Hematopoietic multipotent progenitor cell (in vitro differentiated cells): ENCODE measurements at places on chromosomes 16 and 17.

- peak; percentile 50 for DNase-seq
Measured at GRCh38 chr17:64781014-64781756, 119.1 kb upstream of the SMURF2 start.

- DNase-seq = no peak
Measured at GRCh38 chr17:32586666-32587065, 99.9 kb downstream of the CDK5R1 start.

GRCh38 chr17:17384291-17384615 lies 81.1 kb downstream of the NT5M start:
- no peak for DNase-seq

GRCh38 chr17:75108193-75108592 lies 1.6 kb upstream of the ARMC7 start:
- no peak for DNase-seq

DNA sequence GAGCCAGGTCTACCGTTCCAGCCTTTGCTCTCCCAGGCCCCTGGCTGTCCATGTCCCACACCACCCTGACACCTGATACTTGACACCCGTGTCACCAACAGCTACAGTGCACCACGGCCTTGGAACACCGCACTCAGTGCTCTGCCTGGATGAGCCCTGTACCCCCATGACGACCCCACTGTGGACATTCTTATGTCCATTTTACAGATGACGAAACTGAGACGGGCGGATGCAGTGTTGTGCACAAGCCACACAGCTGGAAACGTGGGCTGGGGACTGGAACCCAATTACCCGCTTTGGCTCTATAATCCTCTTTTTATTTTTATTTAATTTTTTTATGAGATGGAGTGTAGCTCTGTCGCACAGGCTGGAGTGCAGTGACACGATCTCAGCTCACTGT lies 83.6 kb upstream of the CBX4 start:
- no peak for DNase-seq

GRCh38 chr16:3038896-3039295 lies 2.2 kb upstream of the BICDL2 start:
- DNase-seq = no peak

GRCh38 chr16:65895906-65896305 lies 470.6 kb upstream of the CDH5 start:
- DNase-seq = no peak

- DNase-seq = no peak
Measured at GRCh38 chr16:12002447-12003006, 26.0 kb downstream of the SNX29 start.

DNA sequence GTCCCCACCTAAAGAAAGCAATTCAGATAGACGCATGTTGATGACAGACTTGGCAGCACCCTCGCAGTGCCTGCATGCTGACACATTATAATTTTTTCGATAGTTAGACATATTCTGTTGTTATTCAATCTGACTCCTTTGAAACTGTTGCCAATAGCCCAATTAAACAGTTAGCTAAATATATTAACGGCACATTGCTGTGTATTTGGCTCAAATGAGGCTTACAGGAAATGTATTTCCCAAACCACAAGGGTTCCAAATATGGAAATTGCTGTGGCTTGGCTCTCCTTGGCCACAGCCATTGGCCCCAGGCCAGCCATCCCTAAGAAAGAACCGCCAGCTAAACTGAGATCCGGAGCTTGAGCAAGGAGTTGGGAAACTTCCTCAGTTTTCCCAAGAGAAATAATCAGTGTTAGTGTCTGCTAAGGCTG lies 31.1 kb downstream of the C16orf82 start:
- no peak for DNase-seq

GRCh38 chr16:19884611-19885450 lies at the start of gene GPRC5B:
Gene GPRC5B (minus strand): TSS chr16:19884848. CDS start chr16:19872845, 12,003 bp downstream.
- DNase-seq = peak; percentile 39

DNA sequence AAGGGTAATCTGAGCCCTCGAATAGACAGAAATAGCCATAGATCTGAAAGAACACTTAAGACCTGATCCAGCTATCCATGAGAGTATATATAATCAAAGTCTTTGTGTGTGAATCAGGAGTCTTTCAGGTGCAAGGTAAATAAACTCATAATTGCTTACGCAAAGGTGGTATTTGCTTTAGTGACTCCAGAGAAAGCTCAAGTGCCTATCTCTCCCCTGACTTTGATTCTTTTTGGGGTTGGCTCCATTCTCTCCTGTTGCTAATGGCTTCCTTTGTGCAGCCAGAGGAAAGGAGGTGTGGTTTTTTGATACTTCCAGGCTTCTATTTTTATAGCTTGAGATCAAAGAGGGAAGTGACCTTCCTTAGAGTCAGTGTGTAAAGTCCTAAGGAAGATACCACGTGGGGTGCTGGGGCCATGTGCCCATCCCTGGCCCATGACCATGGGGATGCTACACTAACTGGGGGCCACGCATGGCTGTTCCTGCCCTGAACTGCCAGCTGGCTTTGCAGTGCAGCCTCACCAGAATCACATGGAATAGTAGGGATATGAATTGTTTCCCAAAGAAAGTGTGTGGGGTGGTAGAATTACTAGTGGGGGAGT lies 45.8 kb downstream of the TENT4B start:
- DNase-seq = no peak

GRCh38 chr17:34842235-34842634 lies 119.0 kb downstream of the CCT6B start:
- no peak for DNase-seq

GRCh38 chr16:28110479-28110878 lies 47.0 kb upstream of the GSG1L start:
- peak; percentile 74 for DNase-seq

- no peak for DNase-seq
Measured at GRCh38 chr16:49593424-49594040, 219.9 kb downstream of the C16orf78 start.

DNA sequence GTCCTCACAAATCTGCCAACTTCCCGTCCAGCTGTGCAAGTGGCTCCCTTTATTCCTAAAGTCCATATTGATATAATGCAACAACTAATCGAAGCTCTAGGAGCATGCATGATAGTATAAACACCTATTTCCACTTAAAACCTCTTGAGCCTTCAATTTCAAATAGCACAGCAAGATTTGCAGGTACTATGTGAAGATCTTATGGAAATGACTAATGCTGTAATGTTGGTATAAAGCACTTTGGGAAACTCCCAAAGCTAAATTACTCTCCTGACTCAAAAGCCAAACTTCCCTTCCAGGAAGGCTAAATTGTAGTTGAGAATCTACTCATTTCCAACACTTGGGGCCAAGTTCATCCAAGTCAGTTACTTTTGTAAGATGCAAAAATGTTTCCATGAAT lies 287.6 kb upstream of the CDH11 start:
- DNase-seq = no peak

GRCh38 chr17:77999413-78000173 lies 41.1 kb downstream of the TNRC6C start:
- DNase-seq = no peak

DNA sequence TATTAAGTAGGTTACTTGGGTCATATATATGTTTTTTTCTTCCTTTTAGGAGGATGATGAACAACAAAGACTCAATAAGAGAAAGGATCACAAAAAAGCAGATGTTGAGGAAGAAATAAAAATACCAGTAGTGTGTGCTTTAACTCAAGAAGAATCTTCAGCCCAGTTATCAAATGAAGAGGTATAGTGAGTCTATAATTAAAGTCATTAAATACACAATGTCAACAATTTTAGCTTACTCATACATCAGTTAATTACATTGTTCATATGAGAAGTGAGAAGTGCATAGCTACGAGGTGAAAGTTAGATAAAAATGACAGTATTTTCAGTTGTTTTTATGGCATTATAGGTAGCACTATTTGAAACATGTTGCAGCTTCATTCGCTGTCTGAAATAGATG lies 65.2 kb downstream of the NUP88 start:
- DNase-seq = no peak

- no peak for DNase-seq
Measured at GRCh38 chr17:30558686-30559545, 81.7 kb downstream of the GOSR1 start.

GRCh38 chr16:19607616-19608280 lies 52.2 kb downstream of the VPS35L start:
- DNase-seq = no peak

- no peak for DNase-seq
Measured at GRCh38 chr17:28999206-28999605, 6.6 kb downstream of the SEZ6 start.

GRCh38 chr17:76524598-76525512 lies 12.7 kb downstream of the CYGB start:
- DNase-seq = no peak

GRCh38 chr17:69147460-69147859 lies 5.8 kb upstream of the ABCA6 start:
- no peak for DNase-seq

GRCh38 chr17:37458805-37459204 lies 30.9 kb upstream of the DUSP14 start:
- no peak for DNase-seq

GRCh38 chr17:63706336-63707082 lies 6.6 kb upstream of the LIMD2 start:
- no peak for DNase-seq

GRCh38 chr16:68823401-68824135 lies 19.8 kb upstream of the TANGO6 start:
- no peak for DNase-seq

DNA sequence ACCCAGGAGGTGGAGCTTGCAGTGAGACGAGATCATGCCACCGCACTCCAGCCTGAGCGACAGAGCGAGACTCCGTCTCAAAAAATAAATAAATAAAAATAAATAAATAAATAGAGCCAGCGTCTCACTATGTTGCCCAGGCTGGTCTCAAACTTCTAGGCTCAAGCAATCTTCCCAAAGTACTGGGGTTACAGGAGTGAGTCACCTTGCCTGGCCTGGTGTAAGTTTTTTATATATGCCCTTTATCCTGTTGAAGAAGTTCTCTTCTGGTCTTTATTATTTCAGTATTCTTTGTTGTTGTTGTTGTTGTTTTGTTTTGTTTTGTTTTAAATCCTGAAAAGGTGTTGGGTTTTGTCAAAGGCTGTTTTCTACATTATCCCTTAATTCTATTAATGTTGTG lies 30.1 kb upstream of the ABCC1 start:
- no peak for DNase-seq

GRCh38 chr16:79012671-79013434 lies 587.7 kb downstream of the MAF start:
- DNase-seq = peak; percentile 22

DNA sequence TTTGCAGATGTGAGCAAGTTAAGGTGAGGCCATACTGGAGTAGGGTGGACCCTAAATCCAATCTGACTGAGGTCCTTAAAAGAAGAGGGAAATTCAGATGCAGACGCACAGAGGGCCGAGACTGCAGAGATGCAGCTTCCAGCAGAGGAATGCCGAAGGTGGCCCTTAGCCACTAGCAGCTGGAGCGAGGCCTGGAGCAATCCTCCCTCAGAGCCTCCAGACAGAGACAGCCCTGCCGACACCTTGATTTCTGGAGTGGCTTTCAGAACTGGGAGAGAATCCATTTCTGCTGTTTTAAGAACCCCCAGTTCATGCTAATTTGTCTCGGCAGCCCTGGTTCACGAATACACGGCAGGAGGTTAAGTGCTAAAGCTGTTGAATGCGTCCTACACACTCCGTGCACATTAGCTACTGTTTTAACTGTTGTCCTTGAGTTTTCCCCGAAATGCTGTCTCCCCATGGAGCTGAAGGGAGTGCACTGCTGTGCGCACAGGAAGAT lies 135.5 kb downstream of the IRF8 start:
- DNase-seq = no peak
